Right renal cortex interstitium (tissue), 3 donors: ENCODE measurements at places on chromosomes 5 and 9. TPM values are rescaled to one million over a fixed set of nuclear protein-coding genes. Genes with fewer than 3 reads are reported as not detected.

CCDC183 gene
- polyA plus RNA-seq = 2.9 TPM

SHOC1 gene
- polyA plus RNA-seq = 0.87 TPM

NOTCH1 gene
- 21.0 TPM for polyA plus RNA-seq

SAPCD2 gene
- 6.2 TPM for polyA plus RNA-seq

CBY3 gene
- polyA plus RNA-seq = 0.28 TPM

VLDLR gene
- 41.0 TPM for polyA plus RNA-seq

NUTM2G gene
- polyA plus RNA-seq = 0.33 TPM

NRARP gene
- 6.4 TPM for polyA plus RNA-seq

PCDHGA9 gene
- polyA plus RNA-seq = 4.9 TPM

SPATA24 gene
- polyA plus RNA-seq = 11.6 TPM

LMX1B gene
- polyA plus RNA-seq = 16.0 TPM

FBP1 gene
- polyA plus RNA-seq = 51.3 TPM

MLLT3 gene
- polyA plus RNA-seq = 32.4 TPM

DNA sequence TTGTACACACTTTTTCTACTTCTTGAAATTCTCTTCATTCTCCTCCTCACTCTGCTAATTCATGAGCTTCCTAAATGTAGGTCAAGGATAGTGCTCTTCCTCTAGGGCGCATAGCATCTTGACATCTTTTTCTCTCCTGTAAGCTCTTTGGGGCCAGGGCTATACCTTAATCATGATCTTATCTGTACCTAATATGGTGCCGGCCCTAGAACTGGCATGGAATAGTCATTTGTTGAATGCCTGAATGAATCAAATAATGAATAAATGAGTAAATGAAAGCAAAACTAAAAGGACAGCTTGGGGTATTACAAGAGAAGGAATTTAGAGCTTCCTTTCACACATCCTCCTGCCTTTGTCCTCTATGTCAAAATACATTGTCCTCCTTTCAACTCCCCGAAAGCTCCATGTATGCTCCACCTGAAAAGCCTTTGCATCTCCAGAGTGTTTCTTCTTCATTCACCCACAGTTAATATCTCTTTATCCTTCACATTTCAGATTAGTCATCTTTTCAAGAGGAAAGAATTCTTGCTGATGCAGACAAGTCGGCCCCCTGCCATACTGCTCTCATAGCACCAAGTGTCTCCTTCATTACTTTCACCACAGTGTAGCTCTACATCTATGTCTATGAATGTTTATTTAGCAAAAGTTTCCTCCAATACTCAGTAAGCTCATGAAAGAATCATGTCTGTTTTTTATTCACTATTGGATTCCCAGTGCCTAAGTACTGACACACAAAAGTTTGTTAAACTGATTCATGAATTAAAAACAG, 16.4 kb upstream of the PPP2R2B start:
- DNase-seq = no peak

- DNase-seq = no peak
These were observed 44.3 kb upstream of the SLC12A7 start for GRCh38 chr5:1156033-1156753.

DNA sequence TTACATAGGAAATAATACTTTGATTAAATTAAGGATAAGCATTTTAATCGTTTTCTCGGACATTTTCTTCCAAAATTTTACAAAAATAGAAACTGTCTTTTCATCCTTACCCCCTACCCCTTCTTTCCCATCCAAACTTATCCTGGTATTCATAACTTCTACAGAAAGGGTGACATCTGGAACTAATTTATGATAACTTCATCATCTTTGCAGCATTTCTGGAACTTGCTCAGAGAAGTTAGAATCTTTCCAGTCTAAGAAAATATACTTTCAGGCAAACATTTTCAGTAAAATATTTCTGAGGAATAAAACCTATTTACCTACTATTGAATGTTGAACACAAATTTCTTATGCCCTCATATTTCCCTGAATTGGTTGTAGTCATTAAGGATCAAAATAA, 309.0 kb downstream of the MAN2A1 start:
- no peak for DNase-seq

DNA sequence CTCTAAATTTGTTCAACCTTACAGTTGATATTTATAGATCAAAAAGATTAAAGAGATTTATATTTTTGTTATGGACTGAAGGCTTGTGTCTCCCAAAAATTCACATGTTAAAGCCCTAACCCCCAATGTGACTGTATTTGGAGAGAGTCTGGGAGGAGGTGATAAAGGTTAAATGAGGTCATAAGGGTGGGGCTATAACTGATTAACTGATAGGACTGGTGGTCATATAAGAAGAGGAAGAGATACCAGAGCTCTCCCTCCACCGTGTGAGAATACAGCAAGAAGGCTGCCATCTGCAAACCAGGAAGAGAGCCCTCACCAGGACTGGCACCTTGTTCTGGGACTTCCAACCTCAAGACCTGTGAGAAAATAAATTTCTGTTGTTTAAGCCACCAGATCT, 264.3 kb downstream of the ENC1 start:
- no peak for DNase-seq

- no peak for DNase-seq
These were observed 218.2 kb downstream of the MAST4 start for GRCh38 chr5:66814146-66814991.

GRCh38 chr5:118553662-118554061, 434.7 kb downstream of the DTWD2 start:
- DNase-seq = no peak

- DNase-seq = no peak
These were observed 126.1 kb upstream of the PAPPA start for GRCh38 chr9:116027511-116027910.

- DNase-seq = no peak
These were observed 730.0 kb downstream of the MTRR start for GRCh38 chr5:8598996-8599395.

- DNase-seq = no peak
These were observed 63.3 kb upstream of the SLCO6A1 start for GRCh38 chr5:102561894-102562760.

GRCh38 chr9:9002826-9003583, 1203.4 kb upstream of the DMAC1 start:
- no peak for DNase-seq

- DNase-seq = no peak
These were observed 666.3 kb downstream of the DNAH5 start for GRCh38 chr5:13278148-13278547.

- no peak for DNase-seq
These were observed 470.0 kb downstream of the PRDM9 start for GRCh38 chr5:23977365-23977764.

DNA sequence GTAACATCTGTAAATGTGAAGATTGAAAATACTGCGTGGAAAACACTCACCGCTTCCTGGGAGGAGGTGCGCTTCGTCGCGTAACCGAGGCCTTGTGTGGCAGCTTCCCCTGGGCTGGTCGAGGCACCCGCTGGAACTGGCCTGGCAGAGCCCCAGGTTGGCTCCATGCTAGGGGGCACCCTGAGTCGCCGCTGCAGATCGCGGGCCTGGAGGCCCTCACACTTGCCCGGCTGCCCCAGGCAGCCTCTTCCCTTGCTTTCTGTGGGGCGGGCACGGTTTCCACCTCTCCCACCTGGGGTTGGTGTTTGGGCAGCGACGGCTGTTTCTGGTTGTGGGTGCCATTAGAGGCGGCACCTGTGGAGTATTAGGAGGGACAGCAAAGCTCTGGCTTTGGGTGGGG, 852 bp downstream of the ZNF354C start:
- DNase-seq = no peak

DNA sequence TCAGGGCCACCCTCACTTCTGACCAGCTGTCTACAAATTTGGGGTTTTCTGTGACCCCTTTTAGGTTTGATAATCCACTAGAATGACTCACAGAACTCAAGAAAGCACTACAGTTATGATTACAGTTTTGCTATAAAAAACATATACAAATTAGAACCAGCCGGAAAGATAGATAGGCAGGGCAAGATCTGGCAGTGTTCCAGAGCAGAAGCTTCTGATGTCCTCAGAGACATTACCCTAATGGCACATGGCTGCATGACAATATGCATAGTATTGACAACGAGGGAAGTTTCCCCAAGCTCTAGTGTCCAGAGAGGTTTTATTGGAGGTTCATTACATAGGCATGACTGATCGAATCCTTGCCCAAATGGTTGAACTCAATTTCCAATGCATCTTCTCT, 158.1 kb downstream of the RAB3C start:
- DNase-seq = no peak

DNA sequence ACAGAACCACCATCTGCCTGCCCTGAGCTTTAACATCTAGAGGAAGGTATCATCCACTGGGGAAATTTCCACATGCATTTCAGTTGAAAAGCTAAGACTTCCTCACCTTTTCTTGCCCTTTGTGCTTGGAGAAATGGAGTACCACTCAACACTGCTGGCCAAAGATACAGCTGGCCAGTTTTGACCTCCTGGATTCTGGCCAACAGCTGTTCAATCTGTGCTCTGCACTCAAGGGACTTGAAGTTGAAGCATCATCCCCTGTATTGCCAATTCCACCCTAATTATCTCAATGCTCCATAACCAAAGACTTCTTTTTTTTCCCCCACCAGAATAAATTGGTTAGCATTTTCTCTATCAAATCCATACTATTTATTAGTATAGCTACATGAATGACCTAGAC, 70.4 kb upstream of the PRDM9 start:
- DNase-seq = no peak

- DNase-seq = no peak
These were observed 194.3 kb downstream of the PALM2AKAP2 start for GRCh38 chr9:109974143-109974917.

GRCh38 chr9:21873540-21874221, 71.2 kb downstream of the MTAP start:
- no peak for DNase-seq

- DNase-seq = no peak
These were observed 444.6 kb upstream of the DAB2 start for GRCh38 chr5:39869396-39869795.

GRCh38 chr9:137396634-137397367, 26.2 kb downstream of the EXD3 start:
- no peak for DNase-seq

- no peak for DNase-seq
These were observed 18.9 kb downstream of the MRPS30 start for GRCh38 chr5:44827681-44828080.

GRCh38 chr5:62661126-62661525, 82.5 kb downstream of the LRRC70 start:
- DNase-seq = no peak

DNA sequence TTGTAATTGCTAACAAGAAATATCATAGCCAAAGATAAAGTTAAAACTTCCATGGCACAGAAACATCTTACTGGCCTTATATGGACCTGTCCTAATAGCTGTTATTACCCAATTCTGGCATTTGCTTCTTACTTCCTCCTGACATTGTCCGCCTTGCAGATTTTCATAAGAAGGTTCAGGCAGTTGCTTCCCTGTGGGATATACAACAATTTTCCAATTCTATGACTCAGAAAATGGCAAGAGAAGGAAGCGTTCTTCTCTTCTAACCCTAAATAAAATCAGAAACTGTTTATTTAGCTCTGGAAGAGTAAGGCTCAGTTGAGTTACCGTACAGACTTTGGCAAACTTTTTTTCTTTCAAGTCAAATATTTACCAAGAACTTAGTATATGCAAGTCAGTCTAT, 1.7 kb downstream of the PRKAA1 start:
- DNase-seq = no peak

DNA sequence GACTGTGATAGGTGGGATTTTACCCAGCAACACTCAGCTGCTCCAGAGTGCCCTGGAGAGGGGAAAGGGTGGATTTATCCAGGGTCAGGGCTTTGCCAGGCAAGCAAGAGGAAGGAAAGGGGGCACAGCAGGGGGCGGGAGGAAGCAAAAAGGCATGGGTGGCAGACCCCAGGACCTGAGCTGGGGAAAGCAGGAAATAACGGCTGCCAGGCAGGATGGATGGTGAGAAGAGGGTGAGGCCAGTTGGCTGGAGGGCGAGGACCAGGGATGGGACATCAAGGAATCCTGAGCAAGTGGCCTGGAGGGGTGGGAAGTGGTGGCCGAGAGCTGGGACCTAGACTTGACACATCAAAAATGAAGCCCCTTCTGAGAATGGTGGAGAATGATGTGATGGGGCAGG, 64.2 kb downstream of the DUSP1 start:
- DNase-seq = no peak

DNA sequence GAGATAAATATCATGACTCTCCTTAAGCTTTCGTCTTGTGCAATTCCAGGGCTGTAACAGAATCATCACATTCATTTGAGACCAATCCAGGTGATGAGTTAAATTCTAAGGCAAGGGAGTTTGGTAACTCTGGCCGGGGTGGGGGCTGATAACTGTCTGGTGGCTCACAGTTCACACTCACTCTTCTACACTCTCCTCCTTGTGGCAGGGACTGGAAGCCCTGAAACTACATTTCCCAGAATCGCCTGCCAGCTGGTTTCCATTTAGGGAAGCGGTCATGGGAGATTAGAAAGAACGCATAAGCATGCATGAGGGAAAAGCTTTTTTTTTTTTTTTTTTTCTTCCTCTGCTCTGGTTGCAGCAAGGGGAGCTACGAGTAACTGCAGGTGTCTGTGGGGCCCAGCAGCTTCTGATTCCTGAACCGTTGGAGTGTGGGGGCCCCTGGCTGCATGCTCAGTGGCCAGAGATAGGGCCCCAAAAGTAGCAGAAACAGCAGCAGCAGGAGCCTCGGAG, 154.8 kb upstream of the TBC1D2 start:
- DNase-seq = no peak

GRCh38 chr5:73380710-73381589, 67.6 kb downstream of the FOXD1 start:
- DNase-seq = no peak

DNA sequence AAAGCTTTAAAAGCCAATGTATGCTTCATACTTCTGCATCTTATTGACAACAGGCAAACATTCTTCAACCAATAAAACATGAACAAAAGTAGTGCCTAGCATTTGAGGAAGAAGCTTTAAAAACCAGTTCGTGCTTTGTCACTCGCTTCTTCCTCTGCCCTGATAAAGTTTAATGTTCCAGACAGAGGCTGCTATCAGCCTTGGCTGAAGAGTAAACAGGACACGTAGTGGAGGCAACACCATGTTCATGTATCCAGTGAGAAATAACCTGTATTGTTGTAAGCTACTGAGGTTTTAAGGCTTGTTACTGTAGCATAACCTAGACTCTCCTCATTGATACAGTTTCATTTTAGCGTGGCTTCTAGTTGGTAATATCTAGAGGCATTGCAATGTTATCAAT, 3.2 kb upstream of the FUBP3 start:
- no peak for DNase-seq

DNA sequence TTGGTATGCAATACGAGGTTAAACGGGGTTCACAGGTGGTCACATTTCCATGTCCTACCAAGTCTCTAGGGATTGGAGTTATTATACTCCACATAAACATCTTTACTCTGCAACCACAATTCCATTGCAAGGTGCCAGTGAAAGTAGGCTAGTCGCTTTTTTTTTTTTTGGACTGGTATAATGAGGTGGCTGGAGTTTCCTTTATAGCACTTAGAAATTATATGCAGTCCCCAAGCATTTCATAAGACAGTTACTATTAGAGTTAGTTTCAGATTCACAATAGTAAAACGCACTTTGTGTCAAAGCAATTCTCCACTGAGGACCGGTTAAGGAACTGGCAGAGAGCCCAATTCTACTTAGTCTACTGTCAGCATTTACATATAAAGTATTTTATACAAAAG, 1.4 kb downstream of the MEF2C start:
- no peak for DNase-seq
